ENCODE measurements at places on chromosomes 16 and 17.

- DNase-seq: peak; percentile 37
Measured at GRCh38 chr16:14559809-14560241, 70.2 kb downstream of the PARN start.

DNA sequence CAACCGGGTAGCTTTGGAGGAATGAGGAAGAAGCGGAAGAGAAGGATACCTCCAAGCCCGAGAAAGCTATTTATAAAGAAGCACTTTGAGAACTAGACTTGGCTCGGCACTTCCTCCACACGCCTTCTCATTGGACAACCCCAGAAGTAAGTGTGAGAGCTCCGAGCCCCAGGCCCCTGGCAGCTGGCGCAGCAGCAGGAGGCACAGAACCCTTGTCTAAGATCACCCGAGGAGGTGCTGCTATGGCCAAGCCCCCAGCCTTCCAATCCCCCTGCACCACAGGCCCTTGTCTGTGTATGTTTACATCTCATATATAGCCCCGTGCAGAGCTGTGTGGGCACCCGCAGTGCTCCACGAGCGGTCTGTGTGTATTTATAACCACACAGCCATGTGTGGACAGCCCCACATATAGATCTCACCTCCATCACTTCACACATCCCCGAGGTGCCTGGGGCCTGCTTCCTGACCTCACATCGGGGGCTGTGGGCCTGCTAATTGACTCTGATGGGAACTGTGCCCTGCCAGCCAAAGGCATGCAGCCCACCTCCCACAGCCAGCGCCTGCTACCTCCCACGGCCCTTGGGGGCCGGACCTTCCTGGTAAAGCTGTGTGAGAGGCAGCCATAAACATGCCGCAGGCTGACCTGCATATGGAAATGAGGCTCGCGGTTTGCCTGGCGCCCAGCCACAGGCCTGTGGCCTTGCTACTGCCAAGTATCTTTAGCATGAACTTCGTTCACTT lies 96.1 kb downstream of the C17orf67 start:
- no peak for DNase-seq

- DNase-seq: no peak
Measured at GRCh38 chr17:6556121-6557039, at the start of gene PITPNM3. TSS of gene PITPNM3 (minus strand) at chr17:6556555. CDS start at chr17:6556406, 149 bp downstream.

- DNase-seq: peak; percentile 90
Measured at GRCh38 chr17:76397687-76398522, 13.5 kb downstream of the SPHK1 start.

- DNase-seq: no peak
Measured at GRCh38 chr17:63931981-63932561, at the start of gene CD79B. TSS of gene CD79B (minus strand) at chr17:63932331. CDS start at chr17:63932261, 70 bp downstream.

- no peak for DNase-seq
Measured at GRCh38 chr17:48841395-48841831, 10.6 kb downstream of the CALCOCO2 start.

DNA sequence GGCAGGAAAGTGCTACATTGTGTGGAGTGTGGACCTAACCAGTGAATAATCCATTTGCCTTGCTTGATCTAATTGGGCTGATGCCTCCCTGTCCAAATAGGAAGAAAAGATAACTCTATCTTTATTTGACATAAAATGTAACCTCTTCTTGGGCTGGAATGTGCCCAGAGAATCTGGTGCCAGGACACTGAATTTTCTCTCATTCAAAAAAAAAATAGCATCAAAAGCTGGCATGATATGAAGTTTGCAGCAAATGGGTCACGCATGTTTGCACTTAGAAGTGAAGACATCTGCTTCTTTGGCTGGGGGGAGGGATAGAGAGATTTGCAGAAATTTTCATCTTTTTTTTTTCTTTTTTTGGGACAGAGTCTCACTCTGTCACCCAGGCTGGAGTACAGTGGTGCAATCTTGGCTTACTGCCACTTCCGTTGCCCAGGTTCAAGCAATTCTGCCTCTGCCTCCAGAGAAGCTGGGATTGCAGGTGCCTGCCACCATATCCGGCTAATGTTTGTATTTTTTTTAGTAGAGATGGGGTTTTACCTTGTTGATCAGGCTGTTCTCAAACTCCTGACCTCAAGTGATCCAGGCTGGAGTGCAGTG lies 478.2 kb upstream of the EEF2KMT start:
- no peak for DNase-seq

DNA sequence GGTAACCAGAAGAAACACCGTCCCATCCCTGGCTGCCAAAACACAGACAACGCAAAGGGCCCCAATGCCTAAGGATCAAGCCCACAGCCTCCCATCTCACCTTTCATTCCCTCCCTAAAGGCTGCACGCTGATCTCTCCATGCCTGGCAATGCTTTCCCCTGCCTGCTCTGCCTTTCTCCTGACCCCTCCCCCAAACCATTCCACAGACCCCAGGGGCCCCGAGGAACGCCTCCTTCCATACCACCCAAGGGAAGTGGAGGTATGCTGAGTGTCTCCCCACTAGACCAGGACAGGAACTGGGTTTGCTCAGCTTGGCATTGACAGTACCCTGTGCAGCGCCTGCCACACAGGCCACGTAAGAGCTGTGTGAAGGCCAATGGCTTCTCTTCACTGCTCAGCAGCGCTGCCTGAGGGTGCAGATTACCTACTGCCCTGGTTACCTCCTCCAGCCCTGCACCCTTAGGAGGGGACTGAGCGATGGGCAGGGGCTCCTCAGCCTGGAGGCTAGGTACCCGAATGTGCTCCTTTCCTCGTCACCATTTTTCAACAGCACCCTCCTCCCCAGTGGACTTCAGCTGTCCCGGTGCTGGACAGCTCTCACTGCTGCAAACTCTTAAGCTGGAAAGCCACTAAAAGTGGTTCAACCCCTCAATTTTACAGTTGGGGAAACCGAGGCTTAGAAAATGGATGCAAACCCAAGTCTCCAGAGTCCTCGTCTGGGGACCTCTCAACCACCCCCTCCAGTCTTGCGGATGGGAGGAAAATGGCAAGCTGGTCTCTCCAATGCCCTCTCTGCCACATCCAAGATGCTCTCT lies 45.0 kb downstream of the SRCIN1 start:
- DNase-seq: no peak

- no peak for DNase-seq
Measured at GRCh38 chr16:12152740-12153139, 176.2 kb downstream of the SNX29 start.

GRCh38 chr17:82845163-82845807 lies 5.5 kb upstream of the ZNF750 start:
- DNase-seq: peak; percentile 86

DNA sequence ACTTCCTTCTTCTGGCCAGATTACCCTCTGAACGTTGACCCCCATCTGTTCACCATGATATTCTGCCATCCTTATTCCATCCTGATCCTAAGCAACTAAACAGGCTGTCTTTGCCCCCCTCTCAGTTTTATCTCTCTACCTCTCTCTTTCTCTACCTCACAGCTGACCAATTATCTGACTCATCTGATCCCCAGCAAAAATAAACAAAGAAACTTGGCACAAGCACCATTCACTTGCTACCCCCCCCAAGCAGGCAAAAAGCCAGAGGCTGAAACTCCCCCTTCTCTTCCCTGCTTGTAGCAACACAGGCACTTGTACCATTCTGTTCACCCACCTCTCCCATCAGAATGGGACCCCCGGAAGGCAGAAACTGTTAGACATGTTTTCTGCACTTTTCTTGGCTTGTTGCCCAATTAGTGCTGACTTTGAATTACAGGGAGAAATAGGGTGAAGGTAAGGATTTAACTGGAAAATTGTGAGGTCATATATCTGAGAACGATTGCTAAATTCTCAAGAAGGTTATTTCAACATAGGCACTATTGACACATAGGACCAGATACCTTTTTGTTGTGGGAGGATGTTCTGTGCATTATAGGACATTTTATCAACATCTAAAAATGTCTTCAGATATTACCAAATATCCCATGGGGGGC lies 163.2 kb downstream of the TOX3 start:
- DNase-seq: no peak

- DNase-seq: no peak
Measured at GRCh38 chr17:65656390-65657250, 95.2 kb upstream of the AXIN2 start.

GRCh38 chr17:33463887-33464286 lies 170.8 kb upstream of the ASIC2 start:
- DNase-seq: no peak

DNA sequence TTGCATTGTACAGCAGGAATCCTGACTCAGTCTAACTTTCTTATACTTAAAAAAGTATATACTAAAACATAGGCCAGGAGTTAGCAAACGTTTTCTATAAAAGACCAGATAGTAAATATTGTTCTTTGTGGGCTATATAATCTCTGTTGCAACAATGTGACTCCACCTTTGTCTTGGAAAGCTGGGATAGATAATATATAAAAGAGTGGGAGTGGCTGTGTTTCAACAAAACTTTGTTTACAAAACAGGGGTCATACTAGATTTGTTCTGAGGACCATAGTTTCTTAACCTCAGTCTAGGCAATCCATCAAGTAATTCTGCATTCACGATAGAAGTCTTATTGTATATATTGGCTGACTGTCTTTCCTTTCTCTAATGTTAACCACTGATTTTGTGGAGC lies 9.0 kb upstream of the TBC1D3B start:
- DNase-seq: no peak

- no peak for DNase-seq
Measured at GRCh38 chr17:31466096-31466760, 74.8 kb downstream of the RAB11FIP4 start.

- DNase-seq: no peak
Measured at GRCh38 chr17:78766225-78766624, 15.8 kb downstream of the CYTH1 start.

All from left cardiac atrium (tissue), 4 donors.